ENCODE measurements at places on chromosomes 11 and 22.

DNA sequence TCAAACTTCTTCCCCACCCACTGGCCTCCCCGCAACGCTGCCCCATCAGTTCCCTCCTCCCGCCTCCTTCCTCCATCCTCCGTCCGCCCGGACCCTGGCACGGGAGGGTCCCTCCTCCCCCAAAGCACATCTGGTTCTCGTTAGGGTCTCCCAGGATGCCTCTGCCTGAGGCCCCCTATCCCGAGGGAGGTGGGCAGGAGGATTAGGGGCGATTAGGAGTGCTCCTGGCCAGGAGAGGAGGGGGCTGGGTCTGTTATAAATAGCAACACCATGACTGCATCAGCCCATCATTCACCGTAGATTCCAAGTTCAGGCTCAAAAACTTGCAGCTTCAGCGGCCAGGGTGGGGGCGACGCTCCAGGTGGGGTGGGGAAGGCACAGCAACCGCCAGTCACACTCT is 10.4 kb downstream of the MYRF start:
- no peak for DNase-seq

GRCh38 chr22:47146391-47146790 is 383.9 kb downstream of the TBC1D22A start:
- DNase-seq: no peak

DNA sequence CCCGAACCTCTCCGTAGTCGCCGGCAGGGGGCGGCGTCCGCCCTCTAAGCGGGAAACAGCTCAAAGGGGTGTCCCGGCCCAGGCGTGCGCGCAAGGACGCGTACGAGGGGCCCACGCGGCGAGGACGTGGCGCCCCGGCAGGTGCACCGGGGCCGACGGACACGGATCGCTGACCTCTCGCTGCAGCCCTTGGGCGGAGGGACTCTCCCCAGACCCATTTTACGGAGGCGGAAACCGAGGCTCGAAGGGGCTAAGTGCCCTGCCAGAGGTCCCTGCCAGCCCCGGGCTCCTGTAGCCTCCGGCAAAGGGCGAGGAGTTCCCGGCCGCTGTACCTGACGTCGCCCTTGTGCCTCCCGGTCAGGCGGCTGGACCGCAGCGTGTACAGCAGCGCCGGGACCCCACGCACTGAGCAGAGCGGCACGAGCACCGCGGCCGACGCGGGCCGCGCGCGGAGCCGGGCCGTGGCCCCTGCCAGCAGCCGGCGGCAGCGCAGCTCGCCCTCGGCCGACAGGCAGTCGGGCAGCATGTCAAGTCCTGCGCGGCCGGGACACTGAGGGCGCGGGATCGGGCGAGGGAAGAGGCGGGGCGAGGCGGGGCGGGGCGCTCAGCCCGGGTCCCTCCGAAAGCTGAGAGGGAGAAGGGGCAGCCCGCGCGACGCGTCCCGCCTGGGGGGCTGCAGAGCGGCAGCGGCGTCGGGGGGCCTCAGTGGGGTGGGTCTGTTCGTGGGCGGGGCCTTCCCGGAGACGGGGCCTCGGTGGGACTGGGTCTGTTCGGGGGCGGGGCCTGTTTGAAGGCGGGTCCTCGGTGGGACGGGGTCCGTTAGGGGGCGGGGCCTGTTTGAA is at the start of gene NUDT8:
NUDT8 (minus strand) TSS at position 552 of the 842 bp plus-strand sequence; CDS start at position 526, 26 bp downstream.
- DNase-seq: peak; percentile 89

- DNase-seq: no peak
Measured at GRCh38 chr11:88435415-88435814, 97.9 kb upstream of the CTSC start.

DNA sequence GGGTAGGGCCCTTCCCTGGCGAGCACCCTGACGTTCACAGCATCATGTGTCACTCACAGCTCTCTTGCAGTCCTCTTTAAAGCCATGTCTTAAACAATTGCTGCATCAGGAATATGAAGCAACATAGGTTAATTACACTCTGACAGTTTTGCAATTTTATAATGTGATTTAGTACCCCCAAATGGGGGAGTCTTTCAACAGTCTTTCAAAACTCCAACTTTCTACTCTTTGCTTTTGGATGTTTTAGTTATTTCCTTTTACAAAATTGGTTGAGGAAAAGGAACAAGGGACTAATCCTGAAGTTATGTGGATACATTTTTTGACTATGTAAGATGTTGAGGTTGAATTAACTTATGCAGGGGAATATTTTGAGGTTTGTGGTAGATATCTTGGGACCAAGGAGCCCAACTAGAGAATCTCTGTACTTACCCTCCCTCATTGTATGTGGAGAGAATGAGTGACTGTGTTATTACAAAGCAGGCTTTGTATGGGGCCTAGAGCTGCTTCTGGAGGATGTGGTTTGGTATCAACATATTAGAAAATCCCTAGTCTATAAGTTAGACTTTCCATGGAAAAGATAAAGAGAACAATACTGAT is at the start of gene MMP8:
MMP8 (minus strand) TSS at position 51 of the 597 bp plus-strand sequence. CDS start 99 bp downstream, outside the sequence.
- no peak for DNase-seq

DNA sequence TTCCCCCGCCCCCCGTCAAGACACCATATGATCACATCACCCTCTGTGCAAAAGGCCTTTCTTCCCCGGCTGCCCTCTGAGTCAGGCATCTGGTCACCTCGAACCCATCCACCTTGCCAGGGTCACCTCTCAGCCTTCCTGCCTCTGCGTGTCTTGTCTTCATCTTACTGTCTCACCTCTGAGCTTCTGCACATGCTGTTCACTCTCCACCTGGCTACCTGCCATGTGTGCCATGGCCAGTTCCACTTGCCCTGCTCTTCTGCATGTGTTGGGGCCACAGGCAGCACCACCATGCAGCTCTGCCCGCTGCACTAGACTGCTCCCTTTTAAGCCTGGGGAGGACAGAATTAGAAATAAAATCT is 9.8 kb downstream of the ZNF74 start:
- no peak for DNase-seq

GRCh38 chr11:64085906-64086257 is 50.2 kb downstream of the FLRT1 start:
- no peak for DNase-seq

DNA sequence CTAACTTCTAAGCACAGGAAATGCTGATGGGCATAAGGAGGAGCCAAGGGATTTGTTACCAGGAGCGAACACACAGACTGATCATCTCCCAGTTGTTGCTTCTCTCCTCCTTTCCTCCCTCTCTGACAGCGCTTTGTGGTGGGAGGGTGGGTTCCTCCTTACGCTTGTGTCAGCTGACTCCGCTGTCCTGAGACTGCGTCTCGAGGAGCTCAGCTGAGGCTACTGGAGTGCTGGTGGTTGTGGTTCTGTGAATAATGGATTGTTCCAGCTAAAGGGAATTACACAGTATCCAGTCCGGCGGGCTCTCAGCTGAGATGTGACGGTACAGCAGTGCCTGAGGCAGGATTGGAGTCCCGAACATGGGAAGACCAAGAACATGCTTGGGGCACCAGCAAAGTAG is 113.4 kb downstream of the CTNND1 start:
- DNase-seq: no peak

DNA sequence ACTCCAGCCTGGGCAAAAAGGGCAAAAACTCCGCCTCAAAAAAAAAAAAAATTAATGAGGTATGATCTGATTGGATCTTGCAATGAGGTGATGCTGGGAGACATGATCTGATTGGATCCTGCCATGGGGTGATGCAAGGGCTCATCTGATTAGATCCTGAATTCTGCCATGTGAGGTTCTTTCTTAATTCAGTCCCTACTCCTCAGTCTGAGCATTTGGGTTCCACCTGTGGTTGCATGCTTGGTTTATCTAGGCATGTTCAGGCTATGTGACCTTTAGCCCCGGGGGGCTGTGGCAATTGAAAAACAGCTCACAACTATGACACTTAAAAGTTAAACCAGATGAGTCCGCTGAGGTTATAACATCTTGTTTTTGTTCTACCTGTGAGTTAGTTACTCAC is 4.8 kb upstream of the TRIM6 start:
- DNase-seq: no peak

DNA sequence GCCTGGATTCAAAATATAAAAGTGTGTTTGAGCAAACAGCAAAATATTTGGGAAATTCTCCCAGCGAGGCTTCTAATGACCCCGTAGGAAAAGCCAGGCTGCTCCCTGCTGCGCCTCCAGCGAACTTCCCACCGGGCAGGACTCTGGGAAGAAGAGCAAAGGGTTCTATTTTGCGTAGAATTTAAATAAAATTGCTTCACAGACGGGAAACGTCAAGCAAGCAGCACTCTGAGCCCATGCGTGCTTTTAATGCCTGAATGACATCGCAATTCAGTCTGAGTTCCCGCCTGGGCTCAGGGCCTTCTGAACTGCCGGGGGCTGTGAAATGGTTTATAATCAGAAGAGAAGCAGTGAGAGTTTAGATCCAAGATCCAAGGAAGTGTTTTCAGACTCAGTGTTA is 775.1 kb downstream of the BRD1 start:
- no peak for DNase-seq

- DNase-seq: no peak
Measured at GRCh38 chr22:27662359-27663301, 138.9 kb downstream of the MN1 start.

DNA sequence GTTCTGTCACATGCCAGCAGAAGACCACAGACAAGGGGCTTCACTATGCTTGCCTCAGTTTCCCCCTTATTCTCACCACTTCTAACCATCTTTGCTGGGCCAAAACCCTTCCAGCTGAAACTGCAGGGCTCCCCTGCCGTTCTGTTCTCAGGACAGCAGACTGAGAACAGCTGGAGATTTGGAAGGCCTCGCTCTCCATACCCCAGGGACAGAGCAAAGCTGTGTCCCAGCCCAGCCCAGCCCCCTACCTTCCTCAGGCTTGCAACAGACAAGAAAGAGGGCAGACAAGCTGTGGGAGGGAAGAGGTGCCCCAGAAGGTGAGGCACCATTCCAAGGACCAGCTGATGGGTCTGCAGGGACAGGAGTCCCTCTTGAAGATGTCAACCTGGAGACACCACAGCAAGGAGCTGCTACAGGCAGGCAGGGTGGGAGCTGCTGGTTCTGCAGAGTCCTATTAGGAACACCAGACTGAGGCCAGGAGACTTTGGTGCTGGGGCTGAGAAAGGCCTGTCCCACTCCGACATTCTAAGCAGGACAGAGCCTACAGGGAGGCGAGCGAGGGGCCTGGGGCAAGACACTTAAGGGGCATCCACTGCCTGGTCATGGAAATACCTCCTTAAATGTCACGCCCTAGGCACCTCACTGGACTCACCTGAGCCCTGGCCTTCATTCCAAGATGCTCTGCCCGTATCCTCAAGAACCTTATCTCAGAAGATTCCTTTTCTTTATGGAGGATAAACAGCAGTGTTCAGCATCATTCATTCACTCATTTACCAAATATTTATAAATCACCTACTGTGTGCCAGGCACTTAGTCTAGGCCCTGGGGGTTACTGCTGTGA is 6.9 kb downstream of the SCN2B start:
- no peak for DNase-seq

DNA sequence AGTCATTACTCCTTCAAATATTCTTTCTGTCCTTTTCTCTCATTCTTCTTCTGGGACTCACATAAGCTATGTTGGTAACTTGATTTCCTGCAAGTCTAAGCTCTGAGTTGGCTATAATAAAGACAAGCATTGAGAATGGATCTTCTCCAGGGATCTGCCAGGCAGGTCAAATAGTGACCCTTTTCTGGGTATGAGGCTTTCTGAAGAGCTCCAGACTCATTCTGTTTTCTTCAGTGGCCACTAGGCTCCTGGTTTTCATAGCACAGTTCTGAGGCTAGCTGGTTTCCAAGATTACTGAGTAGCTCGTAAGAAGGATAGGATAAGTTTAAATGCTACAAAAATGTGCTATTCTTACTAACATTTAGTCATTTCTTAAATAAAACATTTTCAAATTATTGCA is 38.3 kb downstream of the TMPRSS5 start:
- DNase-seq: no peak

DNA sequence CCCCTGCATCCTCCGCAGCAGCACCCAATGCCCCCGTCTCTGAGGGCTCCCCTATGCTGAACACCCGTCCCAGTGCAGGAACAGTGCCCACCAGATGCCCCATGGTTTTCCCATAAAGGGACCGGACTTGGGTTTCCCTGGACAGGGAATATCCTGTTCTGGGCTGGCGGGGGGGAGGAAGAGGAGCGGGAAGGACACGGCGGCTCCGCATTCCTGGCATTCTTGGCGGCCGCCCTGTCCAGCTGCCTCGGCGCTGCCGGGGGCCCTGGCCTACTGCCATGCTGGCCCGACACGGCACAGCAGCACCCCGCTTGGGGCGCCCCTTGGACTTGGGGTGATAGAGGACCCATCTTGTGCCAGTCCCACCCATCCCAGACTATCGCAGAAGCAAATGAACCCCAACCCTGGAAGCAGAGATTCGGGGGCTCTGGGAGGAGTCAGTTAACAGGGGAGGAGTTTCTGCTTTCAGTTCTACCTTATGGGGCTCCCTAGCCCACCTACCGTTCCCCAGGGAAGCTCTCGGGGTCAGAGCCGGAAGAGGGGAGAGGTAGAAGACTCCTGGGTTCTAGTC is 23.7 kb upstream of the CBX7 start:
- DNase-seq: no peak

DNA sequence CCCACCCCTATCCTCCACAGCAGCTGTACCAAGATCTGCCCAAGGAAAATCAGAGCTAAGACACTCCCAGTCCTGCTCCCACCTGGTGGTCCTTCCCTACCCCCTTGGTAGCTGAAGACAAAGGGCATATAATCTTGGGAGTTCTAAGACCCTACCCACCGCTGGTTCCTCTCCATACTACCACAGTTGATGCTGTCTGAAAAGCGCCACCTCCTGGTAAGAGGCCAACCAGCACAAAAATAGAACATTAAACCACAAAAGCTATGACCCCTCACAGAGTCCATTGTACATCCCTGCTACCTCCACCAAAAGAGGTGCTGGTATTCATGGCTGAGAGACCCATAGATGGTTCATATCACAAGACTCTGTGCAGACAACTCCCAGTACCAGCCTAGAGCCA is 161.5 kb upstream of the ARHGAP42 start:
- no peak for DNase-seq

GRCh38 chr11:82732734-82733443 is 775 bp downstream of the FAM181B start:
- no peak for DNase-seq

DNA sequence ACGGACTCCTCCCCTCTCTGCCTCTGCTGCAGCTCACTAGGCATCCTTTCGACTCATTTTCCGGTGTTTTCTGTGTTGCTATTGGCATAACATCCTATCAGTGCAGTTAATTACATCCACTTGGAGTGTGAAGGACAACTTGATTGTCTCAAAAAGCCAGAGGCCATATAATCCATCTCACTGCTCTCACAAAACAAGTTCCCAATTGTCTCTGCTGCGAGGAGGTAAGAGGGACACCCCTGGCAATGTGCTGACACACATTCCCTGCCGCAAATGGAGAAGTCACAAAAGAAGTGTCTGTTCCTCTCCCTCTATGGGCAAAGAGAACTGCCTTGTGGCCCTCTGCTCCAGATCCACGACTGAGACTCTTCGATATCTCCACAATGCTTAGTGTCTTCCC is 618.4 kb downstream of the OPCML start:
- DNase-seq: no peak

Measured in CD4-positive, alpha-beta T cell treated with Interleukin-15 for 4 hours (primary cell).